ENCODE measurements at places on chromosomes 5 and 9.

GRCh38 chr5:145806923-145807322 is 28.2 kb downstream of the PRELID2 start:
- DNase-seq: no peak

DNA sequence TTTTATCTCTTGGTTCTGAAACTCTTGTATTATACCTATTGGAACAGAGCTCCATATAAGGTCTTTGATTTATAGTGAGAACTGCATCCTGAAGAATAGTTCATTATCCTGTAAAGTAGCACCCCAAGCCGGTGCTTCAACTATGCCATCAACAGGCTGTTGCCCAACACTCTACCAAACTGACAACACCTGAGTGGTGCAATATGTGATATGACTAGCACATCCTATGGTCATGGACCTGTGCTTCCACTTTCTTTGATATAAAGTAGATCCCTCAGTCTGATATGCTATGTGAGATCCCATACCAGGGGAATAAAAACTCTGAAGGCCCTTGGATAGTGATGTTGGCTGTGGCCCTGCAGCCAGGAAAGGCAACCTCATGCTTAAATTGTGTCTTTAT is 15.8 kb downstream of the CSF2 start:
- DNase-seq: no peak

GRCh38 chr9:122132539-122132938 is 27.0 kb downstream of the NDUFA8 start:
- no peak for DNase-seq

GRCh38 chr9:126342621-126343031 is 16.0 kb downstream of the MVB12B start:
- no peak for DNase-seq

DNA sequence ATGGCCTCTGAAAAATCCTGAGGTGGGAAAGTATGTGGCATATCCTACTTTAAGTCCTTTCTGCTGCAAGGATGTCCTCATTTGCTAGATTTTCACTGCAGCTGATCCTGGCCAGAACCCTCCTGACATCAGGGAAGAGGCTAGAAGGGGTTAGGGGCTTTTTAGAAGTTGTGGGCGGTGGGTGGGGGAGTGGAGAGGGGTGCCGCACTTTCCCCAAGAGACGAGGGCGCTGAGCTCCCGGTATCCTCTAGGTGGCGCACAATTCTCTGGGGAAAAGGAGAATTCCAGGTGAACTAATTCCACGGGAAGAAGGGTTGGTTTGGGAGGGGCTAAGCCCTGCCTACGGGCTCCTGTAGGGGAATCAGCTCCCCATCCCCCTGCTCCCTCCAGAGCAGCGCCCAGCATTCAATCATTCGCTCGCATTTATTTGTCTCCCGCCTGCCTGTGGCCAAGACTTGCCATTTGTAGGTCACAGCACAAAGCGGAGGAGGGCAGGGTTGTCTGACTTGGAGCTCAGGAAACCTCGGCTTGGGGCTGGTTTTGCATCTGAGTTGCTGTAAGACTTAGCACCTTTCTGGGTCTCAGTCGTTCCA is 42.9 kb upstream of the HAND1 start:
- peak; percentile 32 for DNase-seq

DNA sequence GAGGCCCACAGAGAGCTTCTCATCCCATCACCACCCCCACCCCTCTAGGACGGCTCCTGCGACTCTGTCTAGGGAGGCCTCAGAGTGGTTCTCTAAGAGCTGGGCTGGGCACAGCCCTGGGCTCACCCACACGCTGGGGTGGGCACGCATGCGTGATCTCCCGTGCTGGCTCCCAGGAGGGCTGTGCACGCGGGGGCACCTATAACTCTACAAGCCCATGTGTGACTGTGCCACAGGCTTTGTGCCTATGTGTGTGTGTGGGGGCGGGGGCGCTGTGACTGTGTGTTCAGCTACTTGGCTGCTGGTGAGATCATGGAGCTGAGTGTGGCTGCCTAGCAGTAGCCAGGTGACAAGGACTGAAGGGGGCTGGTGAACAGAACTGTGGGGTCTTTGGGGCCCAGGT is 32.2 kb downstream of the NDUFA8 start:
- DNase-seq: no peak

DNA sequence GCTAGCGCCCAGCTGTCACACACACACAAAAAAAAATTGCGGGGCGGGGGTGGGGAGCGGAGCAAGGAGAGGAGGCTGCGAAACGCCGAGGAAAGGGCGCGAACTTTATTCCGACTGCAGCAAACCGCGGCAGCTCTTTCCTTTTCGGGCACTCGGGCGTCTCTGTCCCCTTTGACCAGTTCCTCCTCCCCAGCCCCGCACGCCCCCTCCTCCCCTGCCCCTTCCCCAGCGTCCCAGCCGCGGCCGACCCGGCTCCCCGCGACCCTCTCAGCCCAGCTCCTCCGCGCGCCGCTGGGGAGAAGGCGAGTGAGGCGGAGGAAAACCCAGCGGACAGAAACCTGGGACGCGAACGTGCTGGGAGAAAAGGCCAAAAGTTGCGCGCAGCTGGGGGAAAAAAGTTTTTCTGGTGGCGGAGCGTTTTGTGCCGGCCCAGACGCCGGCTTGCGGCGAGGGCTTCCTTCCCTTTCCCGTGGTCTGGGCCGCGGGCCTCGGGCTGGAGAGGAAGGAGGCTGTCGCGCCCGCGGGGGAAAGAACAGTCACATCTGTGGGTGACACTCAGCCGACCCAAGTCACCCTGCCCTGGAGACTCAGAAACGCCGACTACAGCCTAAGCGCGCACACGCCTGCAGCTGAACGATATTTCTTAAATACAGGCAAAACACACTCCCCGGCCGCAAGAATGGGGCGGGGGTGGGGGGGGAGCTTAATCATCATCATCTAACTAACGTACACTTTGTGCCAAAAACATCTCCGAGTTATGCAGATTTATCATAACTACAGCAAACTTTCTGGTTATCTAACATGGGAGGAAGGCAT is 1.1 kb upstream of the BNC2 start:
- peak; percentile 70 for DNase-seq

GRCh38 chr5:78927657-78928282 is 57.3 kb downstream of the ARSB start:
- DNase-seq: no peak

DNA sequence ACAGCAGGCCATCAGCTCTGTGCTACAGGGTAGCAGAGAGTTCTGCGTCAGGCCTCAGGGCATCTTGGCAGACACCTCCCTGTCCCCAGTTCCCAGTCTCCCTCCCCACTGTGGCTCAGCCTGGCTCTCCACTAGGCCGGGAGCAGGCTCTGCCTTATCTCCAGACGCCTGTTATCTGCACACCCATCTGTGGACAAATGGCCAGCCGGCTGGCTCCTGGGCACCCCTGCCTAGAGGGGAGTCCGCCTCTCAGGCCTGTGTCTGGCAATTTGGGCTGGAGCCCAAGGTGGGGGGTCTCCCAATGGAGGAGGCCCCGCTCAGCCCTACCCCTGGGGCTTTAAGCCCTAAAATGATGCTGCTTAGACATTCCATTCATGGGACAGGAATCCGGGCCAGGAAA is 39.2 kb upstream of the HAND1 start:
- no peak for DNase-seq

DNA sequence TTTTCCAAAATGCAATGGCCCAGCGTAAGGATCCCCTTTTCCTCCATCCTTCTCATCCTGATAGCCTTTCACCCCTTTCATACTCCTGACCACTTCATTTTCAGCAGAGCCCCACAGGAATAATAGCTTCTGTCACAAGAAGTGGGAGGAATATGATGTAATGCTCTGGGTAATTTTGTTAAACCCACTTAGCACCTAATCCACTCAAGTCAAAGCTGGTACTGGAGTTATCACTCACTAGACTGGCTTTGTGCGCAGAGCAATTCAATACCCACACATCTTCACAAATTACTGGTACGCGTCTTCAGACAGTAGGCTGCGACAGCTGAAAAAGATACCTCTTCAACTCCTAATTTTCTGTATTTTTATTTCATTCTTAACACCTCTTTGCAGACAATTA is 2232.8 kb upstream of the WWC1 start:
- DNase-seq: no peak

DNA sequence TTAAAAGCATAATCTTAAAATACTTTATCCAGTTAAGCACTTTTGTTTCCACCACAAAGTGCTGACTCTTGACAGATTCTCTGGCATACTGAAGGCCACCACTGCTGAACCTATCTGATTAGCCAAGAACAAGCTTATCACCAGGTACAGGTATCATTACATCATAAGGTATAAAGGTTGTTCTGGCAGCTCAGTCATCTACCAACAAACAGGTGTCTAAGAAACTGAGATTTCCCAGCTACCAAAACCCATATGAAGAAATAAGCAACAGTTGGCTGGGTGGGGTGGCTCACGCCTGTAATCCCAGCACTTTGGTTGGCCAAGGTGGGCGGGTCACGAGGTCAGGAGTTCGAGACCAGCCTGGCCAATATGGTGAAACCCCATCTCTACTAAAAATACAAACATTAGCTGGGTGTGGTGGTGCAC is 5.0 kb downstream of the MTMR12 start:
- no peak for DNase-seq

DNA sequence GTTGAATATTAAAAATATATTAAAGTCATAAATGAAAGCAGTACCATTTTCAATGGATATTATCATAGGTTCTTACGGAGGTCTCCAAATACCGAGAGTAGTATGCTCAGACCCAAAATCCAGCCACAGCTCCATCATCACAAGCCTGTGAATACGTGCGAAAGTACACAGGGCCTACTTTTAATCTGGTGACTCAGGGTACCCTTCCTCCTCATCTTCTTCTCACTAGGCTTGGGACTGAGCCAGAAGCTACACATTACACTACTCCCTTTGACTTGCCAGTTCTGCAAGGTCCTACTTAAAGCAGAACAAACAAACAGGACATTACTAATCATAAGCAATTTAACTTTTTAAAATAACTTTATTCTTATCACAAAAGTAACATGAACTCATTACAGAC is 7.6 kb upstream of the RIC1 start:
- no peak for DNase-seq

DNA sequence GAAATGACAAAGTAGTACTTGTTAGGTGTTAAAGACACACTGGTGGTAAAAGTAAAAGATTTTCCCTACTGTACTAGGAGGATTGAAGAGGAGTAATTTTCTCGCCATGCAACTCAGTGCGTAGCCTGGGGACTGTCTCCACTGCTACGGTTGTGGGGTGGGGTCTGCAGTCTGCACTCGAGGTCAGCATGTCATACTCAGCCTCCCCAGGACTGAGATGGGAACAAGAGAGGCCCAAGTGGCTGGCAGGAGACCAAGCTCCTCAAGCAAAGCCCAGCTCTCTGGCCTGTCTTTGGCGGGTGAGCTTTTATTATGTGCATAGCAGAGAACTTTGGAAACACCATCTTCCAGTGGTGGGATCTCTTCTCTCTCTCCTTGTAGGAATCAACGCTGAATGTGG is 10.4 kb downstream of the NHP2 start:
- DNase-seq: no peak

GRCh38 chr9:83167126-83167525 is 104.2 kb upstream of the RASEF start:
- DNase-seq: no peak

DNA sequence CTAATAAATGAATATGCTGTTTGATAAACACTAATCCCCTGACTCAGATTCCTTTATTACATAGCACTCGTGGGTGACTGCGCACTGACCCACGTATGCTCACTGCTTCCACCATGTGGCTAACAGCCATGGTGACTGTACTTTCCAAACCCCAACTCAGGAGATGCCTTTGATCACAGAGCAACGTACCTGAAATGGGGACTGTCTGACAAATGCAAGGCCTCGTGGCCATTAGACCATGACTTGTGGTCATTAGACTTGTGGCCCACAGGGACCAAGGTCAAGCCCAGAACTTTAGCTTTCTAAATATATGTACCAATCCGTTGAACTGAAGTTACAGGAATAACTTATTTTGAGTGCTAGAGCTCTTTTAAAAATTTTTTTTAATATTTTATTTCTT is 46.6 kb downstream of the CYFIP2 start:
- no peak for DNase-seq
